CD4-positive, alpha-beta memory T cell (primary cell): ENCODE measurements at places on chromosomes 6 and 20. TPM values are rescaled to one million over a fixed set of nuclear protein-coding genes. Genes with fewer than 3 reads are reported as not detected.

Gene RING1
- total RNA-seq = 38.4 TPM

Gene E2F3
- total RNA-seq = 25.5 TPM

Gene UST
- total RNA-seq = 7.0 TPM

Gene PROKR2
- not detected for total RNA-seq

Gene TMEM14C
- 34.1 TPM for total RNA-seq

Gene SPTLC3
- total RNA-seq = 0.06 TPM

Gene TMEM170B
- 2.1 TPM for total RNA-seq
